ENCODE measurements at places on chromosomes 12 and 14. TPM values are rescaled to one million over a fixed set of nuclear protein-coding genes. Genes with fewer than 3 reads are reported as not detected.
A peak's percentile ranks its signal among the peaks of the same experiment; 100 is the strongest.

- DNase-seq = no peak
These were observed 79.9 kb upstream of the KCNA1 start for GRCh38 chr12:4829793-4830162.

KRT7 gene
- not detected for total RNA-seq

- DNase-seq = peak; percentile 86
These were observed 770 bp downstream of the ABHD4 start for GRCh38 chr14:22598896-22599244.

RHOF gene
- total RNA-seq = 36.7 TPM

TPH2 gene
- 0.37 TPM for total RNA-seq
